GM12878 (cell line): ENCODE measurements at places on chromosomes 2 and 18.

GRCh38 chr2:69177785-69178636, 165.0 kb downstream of the ANTXR1 start:
- no peak for DNase-seq

DNA sequence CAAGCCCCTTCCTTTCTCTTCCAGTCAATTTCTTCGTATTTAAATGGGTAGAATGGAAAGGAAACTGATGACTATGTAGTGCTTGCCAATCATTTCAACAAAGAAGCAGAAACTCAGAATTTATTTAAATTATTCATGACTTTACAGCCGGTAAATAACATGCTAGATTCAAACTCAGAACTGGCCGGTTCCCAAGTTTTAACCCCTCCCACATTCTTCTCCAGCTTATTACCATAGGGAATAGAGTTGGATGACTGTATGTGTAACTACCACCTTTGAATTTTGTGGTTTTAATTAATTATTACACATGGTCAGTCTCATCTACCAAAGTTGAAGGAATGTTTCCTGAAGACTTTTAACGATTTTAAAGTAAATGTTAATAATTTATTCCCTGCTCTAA, 819.3 kb upstream of the LRATD1 start:
- no peak for DNase-seq

DNA sequence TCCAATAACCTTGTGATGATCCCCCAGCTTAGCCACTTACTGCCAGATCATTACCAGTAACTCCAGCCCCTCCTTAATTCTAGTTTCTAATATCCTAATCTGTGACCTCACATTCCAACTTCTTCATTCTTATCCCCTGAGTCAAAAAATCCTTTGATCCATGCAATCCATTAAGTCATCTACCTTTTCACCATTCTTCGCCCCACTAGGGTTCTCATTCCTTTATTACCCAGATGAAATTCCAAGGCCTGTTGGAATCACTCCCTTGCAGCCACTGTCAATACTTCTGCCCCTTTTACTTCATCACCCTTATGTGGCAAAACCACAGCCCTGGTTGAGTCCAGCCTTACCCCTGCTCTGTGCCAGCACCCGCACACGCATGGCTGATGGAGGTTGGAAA, 20.3 kb upstream of the IL36G start:
- no peak for DNase-seq

DNA sequence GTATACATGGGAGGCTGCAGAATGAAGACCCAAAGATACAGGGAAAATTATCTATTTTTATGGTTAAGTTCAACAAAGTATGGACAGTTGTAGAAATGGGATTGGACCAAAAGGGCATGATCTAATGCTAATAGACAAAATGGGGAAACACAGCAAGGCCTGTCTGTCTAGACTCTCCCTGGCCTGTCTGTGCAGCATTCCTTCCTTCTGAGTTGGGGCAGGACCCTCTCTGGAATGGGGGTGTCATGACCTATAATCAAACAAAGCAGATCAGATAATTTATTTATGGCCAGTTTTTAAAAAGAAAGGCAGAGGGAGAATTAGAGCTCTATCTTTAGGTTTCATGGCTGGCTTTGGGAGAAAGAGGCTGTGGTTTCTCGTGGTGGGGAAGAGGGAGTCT, 104.4 kb downstream of the CTIF start:
- no peak for DNase-seq

GRCh38 chr2:112618383-112618782, 27.4 kb upstream of the SLC20A1 start:
- no peak for DNase-seq

- DNase-seq, result no peak
These were observed 163.6 kb downstream of the C1D start for GRCh38 chr2:67899187-67899586.

GRCh38 chr2:165401285-165401852, 68.1 kb upstream of the CSRNP3 start:
- peak; percentile 9 for DNase-seq

DNA sequence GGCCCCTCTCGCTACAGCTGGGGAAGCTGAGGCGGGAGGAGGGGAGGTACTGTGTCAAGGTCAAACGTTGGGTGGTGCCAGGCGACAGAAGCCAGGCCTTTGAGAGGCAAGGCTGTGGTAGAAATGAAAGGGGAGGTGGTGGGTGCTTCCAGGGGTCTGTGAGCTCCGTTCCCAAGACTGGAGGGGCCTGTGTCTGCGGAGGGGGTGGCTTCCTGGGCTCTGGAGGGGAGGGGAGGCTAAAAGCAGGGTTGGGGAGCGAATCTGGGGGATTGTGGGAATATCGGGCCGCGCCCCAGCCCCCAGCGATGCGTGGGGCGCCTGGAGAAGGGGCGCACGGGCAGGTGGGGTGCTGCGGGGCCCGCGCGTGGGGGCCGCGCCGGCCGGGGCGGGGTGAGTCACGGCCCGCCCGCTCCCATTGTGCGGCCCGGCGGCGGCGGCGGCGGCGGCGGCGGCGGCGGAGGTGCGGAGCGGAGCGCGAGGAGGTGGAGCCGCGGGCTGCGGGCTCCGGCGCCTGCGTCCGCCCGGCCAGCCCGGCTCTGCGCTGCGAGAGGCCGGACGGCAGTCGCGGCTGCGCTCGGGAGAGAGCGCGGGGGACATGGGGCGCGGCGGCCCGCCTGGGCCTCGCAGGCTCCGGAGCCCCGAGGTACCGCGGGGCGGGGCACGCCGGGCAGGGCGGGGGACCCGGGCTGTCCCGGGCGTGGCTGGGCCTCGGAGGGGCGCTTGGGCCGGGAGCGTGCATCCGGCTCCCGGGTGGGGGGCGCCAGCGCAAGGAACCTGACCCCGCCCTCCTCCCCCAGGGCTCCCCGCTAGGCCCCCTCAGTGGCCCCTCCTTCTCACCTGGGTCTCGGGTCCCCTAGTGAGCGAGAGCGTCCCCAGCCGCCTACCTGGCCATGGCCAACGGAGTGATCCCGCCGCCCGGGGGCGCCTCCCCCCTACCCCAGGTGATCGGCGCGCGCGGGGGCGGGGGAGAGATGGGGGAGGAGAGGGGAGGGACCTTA, at the start of gene SLC4A3:
SLC4A3 (plus strand) TSS at position 528 of the 998 bp plus-strand sequence; CDS start at position 891, 363 bp downstream.
- no peak for DNase-seq

- DNase-seq, result no peak
These were observed 29.8 kb downstream of the TOGARAM2 start for GRCh38 chr2:29010946-29011345.

DNA sequence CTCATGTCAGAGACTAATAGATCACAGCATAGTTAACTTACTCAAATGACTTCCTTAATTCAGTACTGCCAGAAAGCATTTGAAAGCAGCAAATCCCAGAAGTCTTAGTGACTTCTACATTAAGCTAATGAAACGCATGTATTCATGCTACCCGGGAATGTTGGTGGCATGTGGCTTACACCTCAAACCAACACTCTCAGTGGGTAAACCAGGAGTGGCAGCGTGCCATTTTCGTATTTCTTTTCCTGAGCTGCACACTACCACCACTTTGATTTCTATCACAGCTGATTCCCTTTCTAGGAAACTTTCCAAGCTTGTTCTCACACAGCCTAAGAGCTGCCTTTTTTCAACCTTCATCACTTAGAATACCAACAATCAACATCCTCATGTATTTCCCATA, 646.6 kb downstream of the NRXN1 start:
- DNase-seq, result no peak

GRCh38 chr2:51528156-51528555, 496.2 kb upstream of the NRXN1 start:
- DNase-seq, result no peak
